KG1 (cell line): ENCODE measurements at places on chromosomes 5 and 9.

- no peak for DNase-seq
These were observed at the start of gene GABRG2 for GRCh38 chr5:162067655-162068411. Gene GABRG2 (plus strand): TSS chr5:162067773. CDS start chr5:162068000, 227 bp downstream.

GRCh38 chr5:175467983-175468690, 10.2 kb upstream of the SFXN1 start:
- no peak for DNase-seq

DNA sequence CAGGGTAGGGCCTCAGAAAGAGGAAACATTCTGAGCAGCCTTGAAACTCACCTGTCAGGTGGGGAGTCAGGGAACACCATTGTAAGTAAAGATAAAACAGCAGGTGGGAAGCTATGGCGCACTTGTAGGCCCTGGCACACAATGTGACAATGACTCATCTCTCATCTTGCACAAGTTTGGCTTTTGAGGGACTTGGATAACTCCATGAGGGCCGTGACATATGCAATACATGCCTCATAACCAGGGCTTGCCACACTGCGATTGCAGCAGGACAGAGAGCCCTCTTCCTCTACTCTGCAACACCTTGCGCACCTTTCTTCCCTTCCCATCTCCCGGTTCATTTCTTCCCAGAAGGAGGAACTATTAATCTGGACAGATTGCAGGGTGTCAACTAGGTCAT, 144.9 kb downstream of the CEP120 start:
- DNase-seq, result no peak

DNA sequence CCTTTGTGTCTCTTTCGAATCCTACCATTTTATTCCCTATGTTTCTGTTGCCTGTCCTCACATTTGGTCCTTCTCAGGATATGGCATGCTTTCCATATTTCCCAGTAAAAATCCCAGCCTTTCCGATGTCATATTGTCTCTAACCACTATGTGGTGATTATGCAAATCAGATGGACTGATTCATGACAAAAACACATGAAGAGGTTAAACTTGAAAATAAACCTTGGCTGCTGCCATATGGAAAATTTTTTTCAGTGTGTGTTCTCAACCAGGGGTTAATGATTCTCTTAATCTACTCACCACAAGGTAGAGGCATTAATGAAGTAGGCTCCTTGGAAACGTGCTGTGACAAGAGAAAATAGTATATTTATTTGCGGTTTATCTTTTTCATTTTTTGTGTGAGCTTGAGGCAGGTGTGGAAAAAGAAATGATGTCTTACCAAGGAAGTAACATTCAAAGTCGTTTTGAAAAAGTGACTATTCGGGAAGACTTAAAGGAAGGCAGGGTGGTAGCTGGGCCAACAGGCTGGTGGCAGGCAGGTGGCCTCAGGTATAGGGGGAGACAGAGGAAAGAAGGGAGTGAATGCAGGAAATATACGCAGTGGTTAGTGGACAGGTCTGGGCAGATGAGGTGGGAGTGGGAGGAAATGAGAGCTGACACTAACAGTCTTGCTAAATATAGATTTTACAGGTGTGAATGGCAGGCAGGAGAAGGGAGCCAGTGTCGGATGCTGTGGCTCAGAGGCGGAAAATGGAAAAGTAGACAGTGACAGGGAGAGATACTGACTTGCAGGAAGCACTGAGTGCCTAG, 46.2 kb downstream of the DMRT2 start:
- DNase-seq, result no peak

DNA sequence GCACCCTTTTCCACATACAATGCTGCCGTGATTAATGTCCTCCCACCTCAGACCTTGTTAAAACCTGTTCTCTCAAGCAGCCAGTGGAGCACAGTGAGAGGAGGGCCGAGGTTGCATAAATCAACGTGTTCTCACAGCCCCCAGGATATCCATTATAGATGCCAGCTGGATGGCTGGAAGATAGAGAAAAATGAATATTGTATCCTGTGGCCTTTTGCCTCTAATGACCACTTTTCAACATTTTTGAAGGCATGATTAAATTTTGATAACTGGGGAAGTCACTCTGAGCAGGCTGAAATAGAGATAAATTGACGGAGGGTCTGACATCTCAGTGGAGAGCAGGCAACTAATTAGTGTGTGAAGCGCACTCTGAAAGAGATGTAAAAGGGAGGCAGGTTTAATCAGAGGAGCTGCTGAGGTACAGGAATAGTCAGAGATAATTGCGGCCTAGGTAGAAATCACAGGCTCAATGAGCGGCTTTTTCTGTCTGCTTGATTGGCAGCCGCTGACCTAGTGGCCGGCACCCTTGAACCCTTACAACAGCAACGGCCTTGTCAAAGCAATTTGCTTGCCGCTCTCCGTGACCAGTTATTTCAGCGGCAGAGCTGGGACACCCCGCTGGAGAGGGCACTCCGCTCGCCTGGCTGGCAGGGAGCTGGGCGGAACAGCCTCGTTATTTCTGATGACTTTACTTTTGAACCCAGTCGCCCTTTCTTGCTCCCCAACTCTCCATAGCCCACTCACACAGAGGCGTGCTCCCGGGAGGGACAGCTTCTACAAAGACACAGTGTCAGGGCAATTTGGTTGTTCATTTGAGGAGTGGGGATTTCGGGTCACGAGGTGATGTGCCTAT, 560.7 kb downstream of the PSAT1 start:
- no peak for DNase-seq
